ENCODE measurements at places on chromosomes 6 and 20.

DNA sequence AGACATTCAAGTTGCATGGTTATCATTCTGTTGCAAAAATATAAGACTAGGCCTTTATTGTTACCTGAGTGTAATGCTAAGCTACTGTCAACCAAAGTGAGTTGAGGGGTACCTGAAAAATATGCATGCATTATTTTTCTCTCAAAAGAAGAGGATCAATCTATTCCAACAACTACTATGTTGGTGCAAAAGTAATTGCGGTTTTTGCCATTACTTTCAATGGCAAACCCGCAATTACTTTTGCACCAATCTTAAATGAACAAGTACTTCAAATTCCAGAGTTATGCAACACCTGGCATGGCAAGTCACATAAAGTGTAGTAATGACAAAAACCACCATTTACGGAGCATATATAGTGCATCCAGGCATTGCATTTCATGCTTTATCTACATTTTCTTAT, 307.0 kb upstream of the NOX3 start:
- DNase-seq, result no peak

DNA sequence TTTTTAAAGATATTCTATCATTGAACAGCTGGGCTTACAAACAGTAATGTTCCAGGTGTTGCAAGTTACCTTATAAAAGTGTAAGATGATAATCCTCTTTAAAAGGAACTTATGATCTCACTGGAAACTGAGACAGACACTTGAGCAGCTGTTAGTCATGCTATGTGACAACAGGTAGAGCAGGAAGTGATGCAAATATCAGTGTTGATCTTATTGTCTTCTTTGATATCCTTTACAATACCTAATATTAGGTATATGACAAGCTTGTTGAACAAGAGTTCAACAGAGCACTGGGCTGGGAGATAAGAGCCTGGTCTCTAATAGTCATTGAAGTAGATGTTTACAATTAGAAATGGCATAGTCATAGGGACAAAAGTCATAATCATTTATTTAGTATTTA, 150.0 kb downstream of the UBE3D start:
- no peak for DNase-seq

DNA sequence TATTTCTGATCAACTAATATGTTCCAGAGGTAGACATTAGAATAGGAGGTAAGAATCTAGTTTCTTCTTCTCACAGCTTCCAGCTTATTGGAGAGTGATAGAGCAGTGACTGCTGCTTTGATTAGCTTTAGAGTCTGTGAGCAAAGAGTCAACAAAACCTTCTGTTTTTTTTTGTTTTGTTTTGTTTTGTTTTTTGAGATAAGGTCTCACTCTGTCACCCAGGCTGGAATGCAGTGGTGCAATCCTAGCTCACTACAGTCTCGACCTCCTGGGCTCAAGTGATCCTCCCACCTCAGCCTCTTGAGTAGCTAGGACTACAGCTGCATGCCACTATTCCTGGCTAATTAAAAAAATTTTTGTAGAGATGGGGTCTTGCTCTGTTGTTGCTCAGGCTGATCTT, 39.3 kb downstream of the TSBP1 start:
- no peak for DNase-seq

- DNase-seq, result no peak
Measured at GRCh38 chr6:12235341-12235740, 54.8 kb upstream of the EDN1 start.

DNA sequence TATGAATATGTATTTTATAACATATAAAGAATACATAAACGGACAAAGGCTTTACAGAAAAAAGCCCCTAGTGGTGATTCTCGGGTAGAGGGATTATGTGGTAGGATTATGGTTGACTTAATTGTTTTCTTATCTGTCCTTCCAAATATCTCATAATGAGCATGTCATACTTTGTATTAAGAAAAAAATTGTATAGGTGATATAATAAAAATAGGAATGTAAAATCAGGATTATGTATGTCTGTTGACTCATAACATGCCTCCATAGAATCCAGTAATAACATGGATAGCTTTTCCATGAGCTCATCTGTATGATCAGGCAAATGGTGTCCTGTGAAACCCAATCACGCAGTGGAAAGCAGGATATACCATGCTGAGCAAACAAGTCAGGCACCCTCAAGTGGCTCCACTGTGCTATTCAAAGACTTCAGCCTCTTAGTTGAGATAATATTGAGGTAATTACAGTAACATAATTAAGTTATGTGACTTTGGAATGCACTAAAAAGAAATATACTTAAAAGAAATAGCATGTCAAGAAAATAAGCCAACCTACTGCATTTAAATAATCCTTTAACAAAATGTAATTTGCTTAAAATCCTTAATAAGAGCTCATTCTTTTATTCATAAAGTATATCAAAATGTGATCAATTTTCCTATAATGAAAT, 39.6 kb upstream of the PRELID3B start:
- DNase-seq, result no peak

- DNase-seq, result no peak
Measured at GRCh38 chr20:40805592-40805991, 116.6 kb upstream of the MAFB start.

Measured in activated naive CD4-positive, alpha-beta T cell (primary cell).